Left renal cortex interstitium (tissue), 4 donors: ENCODE measurements at places on chromosomes 7 and 10.

GRCh38 chr7:152081088-152081487 is 55.6 kb downstream of the GALNT11 start:
- no peak for DNase-seq

DNA sequence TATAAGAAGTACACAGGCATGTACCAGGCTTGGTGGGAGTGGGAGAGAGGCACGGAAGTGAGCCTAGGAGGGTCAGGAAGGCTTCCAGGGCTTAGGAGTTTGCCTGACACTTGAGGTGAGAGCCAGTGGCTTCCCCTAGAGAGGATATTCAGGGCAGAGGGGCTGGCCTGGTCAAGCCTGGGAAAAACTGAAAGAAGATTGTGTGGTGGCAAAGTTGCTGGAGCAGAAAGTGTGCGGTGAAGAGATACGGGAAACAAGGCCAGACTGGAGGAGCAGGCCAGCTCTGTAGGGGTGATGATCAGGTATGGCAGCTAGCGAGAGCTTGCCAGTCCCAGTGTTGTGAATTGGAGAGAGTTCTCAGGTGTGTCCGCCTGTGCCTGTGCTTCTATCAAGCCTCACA is 129.9 kb downstream of the CCNY start:
- no peak for DNase-seq

DNA sequence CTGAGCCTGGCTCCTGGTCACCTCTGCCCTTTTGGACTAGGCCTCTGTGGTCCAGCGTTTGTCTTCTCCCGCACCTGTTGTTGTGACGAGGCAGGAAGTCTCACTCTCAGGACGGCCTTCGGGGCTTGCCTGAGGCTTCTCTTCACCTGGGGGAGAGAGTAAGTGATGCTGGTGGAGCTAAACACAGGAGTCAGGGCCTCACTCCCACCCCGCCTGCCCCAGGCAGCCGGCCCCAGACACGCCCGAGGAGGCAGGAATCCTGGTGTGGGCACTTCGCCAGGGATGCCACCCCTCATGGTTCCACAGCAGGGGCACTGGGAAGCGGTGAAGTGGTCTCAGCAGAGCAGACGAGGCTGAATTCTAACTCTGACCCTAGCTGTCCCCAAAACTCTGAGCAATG is 42.4 kb downstream of the IL2RA start:
- no peak for DNase-seq

GRCh38 chr10:72337039-72337629 is 17.6 kb downstream of the DNAJB12 start:
- no peak for DNase-seq

GRCh38 chr7:103752995-103753394 is 236.5 kb downstream of the RELN start:
- no peak for DNase-seq

GRCh38 chr7:12423355-12423996 is 19.8 kb upstream of the VWDE start:
- no peak for DNase-seq

DNA sequence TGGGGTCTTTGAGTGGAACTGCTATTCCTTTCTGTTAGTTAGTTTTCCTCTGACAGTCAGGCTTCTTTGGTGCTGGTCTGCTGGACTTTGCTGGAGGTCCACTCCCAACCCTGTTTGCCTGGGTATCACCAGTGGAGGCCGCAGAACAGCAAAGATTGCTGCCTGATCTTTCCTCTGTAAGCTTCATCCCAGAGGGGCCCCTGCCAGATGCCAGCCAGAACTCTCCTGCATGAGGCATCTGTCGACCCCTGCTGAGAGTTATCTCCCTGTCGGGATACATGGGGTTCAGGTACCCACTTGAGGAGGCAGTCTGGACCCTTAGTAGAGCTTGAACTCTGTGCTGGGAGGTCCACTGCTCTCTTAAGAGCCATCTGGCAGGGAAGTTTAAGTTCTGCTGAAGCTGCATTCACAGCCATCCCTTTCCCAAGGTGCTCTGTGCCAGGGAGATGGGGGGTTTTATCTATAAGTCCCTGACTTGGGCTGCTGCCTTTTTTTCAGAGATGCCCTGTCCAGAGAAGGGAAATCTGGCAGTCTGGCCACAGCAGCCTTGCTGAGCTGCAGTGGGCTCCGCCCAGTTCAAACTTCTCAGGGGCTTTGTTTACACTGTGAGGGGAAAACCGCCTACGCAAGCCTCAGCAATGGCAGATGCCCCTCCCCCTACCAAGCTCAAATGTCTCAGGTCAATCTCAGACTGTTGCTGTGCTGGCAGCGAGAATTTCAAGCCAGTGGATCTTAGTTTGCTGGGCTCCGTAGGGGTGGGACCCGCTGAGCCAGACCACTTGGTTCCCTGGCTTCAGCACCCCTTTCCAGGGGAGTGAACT is 89.7 kb upstream of the CDK6 start:
- no peak for DNase-seq

GRCh38 chr7:76346778-76347177 is 12.0 kb downstream of the YWHAG start:
- no peak for DNase-seq

DNA sequence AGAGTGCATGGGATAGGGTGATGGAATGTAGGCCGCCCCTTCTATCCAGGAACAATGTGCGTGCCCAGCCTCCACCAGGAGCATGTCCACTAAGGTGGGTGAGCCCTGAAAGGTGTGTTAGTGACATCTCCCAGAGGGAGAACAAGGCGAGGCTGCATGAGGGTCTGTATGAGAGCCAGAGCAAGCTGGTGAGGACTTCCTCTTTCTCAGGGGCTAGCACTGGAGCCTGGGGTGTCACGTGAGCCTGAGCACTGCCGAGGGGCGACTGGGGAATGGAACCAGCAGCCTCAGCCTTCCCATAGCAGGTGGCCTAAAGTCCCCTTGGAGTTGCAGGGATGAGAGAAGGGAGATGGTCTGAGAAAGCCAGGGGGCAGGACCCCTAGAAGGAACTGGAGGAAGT is 156.3 kb upstream of the COBL start:
- DNase-seq, result no peak

- DNase-seq, result no peak
Measured at GRCh38 chr7:46189255-46189790, 268.3 kb upstream of the IGFBP3 start.
